NCI-H2029 (cell line): ENCODE measurements at places on chromosomes 13 and 19.

- DNase-seq: no peak
Observed at GRCh38 chr13:38850868-38851626, 139.6 kb downstream of the STOML3 start.

DNA sequence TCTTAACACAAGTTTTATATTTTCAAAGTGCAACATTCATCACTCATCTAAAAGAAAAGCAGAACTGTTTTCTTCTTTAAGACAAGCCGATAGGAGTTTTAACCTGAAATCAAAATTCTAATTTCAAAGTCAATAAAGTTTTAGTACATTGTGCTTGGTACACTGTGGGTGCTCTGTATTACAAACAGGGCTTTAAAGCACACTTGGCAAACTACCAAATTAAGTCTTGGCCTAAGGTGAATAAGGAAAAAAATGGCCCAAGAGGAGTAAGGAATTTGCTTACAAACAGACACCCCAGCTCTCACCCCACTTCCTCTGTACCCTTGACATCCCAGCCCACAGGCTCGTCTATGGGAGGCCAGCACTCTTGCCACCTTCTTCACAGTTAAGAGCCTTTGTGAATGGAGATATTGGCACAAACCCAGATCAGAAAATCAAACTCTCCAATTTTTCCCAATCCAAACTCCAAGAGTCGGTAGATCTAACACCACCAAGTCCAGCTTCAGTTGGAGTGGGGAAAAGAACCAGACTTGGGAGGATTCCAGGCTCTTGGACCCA, 66.0 kb downstream of the ABCC4 start:
- no peak for DNase-seq

- DNase-seq: no peak
Observed at GRCh38 chr13:33235078-33235477, 50.5 kb downstream of the STARD13 start.

- DNase-seq: no peak
Observed at GRCh38 chr13:107974409-107974808, 240.9 kb downstream of the LIG4 start.

- DNase-seq: no peak
Observed at GRCh38 chr13:77319536-77319935, 7.4 kb downstream of the MYCBP2 start.

DNA sequence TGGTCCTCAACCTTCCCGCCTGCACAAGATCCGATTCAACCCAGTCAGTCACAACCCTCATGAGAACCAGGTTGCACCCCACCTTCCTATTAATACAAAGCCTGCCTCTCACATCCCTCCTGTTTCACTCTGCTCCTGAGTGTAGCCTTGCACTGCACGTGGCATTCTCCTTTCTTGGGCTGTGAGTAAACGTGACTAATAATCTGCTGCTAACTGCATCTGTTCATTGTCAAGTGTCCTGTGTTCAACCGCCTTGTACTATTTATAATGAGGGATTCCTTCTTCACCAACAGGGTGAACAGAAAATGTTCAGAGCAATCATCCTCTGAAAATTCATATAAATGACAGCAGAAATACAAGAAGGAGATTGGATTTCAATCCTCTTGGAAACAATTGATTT, 1608.2 kb downstream of the SLITRK5 start:
- DNase-seq: no peak

- DNase-seq: no peak
Observed at GRCh38 chr19:18239303-18239702, 13.1 kb upstream of the PDE4C start.

GRCh38 chr19:49829721-49830120, 11.6 kb downstream of the MED25 start:
- no peak for DNase-seq

DNA sequence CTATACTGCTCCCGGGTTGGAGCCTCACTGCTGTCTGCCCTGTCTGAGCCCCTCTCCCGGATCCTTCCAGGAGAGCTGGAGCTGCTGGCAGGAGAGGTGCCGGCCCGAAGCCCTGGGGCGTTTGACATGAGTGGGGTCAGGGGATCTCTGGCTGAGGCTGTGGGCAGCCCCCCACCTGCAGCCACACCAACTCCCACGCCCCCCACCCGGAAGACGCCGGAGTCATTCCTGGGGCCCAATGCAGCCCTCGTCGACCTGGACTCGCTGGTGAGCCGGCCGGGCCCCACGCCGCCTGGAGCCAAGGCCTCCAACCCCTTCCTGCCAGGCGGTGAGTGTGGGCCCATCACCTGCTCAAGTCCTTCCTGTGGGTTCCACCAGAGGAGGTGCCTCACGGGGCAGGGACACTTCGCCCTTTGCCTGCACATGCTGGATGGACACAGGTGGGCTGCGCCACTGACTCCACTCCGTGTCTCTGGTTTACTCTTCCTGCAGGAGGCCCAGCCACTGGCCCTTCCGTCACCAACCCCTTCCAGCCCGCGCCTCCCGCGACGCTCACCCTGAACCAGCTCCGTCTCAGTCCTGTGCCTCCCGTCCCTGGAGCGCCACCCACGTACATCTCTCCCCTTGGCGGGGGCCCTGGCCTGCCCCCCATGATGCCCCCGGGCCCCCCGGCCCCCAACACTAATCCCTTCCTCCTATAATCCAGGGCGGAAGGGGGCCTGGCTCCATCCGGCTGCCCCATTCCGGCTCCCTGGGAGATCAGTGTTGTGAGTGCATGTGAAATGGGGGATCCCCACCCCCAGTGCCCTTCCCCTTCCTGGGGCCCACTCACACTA, 19.8 kb downstream of the EPN1 start:
- DNase-seq: no peak

DNA sequence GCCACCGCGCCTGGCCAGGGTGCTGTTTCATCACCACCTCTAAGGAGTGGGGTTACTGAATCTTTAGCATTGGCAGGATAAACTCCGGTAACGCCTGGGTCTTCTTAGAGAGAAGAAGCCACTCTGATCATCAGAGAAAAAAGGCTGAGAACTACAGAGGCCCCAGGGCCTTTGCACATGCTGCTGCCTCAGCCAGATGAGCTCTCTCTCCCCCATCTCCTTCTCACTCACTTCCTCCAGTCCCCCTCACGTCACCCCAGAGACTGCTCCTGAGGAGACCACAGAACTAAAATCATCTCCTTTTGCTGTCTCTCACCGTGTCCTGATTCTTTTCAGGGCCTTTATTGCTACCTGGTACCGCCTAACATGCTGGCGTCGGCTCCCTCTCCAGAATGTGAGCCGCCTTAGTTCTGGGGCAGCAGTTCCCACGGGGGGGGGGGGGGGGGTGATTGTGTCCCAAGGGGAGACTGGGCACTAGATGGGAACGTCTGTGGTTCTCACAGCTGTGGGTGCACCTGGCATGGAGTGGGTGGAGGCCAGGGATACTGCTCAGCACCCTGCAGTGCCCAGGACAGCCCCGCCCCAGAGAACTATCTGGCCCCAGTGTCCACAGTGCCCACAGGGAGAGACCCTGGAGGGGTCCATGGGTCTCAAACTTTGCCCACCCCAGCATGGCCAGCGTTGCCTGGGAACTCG, 5.1 kb upstream of the DIRAS1 start:
- no peak for DNase-seq

- peak; percentile 30 for DNase-seq
Observed at GRCh38 chr19:55173714-55174409, 6.2 kb downstream of the SYT5 start.
